ENCODE measurements at places on chromosomes 3 and 15.
A peak's percentile ranks its signal among the peaks of the same experiment; 100 is the strongest.

DNA sequence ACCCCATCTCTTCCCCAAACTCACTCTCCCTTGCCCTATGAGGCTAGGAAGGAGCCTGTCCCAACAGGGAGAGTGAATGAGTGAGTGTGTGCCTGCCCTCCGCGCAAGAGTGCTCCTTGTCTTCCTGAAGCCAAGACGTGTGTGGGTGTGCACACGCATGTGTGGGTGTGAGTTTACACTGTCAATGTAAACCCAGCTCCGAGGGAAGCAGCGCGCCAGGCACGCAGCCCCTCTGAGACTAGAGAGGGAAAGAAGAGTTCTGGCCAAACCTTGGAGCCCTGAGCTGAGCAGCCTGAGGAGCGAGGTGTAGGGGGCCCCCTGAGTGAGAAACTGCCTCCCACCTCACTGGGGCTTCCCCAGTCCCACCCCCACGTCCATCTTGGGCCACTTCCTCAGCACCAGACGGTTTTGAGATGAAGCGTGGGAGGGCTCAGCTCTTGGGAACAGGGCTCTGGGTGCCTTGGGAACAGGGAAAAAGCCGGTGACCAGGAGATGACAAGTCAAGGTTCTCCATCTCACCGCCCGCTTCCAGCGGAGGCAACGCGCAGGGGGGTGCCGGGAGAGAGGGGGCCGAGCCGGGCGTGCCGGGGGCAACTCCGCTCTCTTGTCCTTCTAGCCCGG is 5.1 kb downstream of the MECOM start:
- DNase-seq, result peak; percentile 64

DNA sequence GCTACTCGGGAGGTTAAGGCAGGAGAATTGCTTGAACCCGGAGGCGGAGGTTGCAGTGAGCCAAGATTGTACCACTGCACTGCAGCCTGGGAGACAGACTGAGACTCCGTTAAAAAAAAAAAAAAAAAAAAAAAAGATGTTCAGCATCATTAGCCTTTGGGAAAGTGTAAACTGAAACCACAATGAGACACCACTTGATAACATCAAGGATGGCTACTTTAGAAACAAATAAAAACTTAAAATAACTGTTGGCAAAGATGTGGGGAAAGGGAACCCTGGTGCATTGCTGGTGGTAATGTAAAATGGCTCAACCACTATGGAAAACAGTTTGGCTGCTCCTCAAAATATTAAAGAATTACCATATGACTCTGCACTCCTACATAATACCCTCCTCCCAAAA is 1.9 kb downstream of the LEO1 start:
- no peak for DNase-seq

DNA sequence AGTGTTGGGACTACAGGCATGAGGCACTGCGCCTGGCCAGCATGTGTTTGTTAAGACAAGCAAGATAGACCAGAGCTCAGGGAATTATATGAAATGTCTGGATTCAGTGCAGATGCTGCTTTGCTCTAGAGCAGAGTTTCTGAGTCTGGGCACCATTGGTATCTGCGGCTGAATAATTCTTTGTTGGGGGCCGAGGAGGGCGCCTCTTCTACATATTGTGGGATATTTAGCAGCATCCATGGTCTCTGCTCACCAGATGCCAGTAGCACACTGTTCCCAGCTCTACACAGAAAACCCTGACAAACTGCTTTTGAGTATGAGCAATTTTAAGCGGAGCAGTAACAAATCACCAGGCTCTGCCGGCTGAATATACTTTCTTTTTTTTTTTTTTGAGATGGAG is 3.6 kb upstream of the LDHAL6B start:
- DNase-seq, result no peak

DNA sequence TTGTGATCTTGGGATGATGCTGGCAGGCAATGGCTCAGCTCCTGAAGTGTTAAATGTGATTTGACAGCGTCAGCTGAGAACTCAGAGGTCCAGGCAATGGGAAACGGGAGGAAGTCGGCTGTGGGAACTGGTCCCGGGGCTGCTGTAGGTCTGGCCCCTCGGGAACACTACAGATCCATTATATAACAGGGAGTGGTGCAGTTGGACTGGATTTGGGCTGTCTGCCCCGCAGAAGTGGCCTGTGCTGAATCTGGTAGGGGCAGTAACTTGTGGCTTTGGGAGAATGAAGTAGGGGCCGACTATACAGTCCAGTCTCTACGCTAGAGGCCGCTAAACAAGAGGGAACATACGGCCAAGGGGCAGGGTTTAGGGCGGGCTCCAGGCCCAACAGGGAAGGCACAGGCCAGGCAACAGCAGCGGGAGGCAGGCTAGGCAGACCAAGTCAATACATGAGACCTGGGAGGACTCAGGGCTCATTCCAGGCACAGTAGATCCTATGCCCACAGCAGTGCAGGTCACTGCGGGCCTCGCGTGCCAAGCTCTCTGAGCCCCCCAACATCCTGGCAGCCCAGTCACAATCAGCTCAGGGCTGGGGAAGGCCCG is 20.3 kb upstream of the IL16 start:
- DNase-seq, result no peak

- DNase-seq, result no peak
Observed at GRCh38 chr3:105415951-105416350, 49.2 kb downstream of the ALCAM start.

GRCh38 chr3:184583578-184584451 is 22.2 kb downstream of the EPHB3 start:
- no peak for DNase-seq

DNA sequence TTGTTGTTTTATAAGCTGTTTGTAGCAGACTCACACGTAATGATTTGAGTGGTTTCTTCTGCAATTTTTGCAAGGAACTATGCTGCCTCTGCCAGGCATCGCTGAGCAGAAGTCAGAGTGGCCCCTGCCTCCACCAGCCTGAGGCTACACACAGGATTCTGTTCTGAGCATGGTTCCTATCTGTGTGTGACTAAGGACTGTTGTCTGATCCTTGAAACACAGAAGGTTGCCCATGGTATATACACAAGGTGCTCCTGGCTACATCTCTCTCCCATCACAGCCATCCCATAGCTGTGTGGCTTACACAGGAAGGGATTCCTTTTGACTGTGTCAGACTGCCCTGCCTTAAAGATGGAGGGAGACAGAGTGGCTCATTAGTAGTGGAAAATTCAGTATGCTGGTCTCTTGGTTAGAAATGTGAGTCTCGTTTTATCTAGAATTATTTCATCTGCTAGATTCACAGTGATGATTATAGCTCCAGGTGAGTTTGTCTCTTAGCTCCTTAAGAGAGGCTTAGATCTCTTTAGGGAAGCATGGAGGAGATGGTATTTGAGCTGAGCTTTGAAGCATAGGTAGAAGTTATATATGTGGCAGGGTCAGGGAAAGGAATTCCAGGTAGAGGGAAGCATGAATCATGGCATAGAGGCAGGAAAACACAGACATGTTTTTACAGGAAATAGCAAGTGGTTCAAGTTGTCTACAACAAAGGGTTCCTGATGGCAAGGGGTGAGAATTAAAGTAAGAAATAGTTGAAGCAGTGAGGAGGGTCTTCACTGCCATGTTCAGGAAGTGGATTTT is 37.5 kb downstream of the SNAPC5 start:
- peak; percentile 25 for DNase-seq

GRCh38 chr15:75599401-75599800 is 20.3 kb upstream of the PTPN9 start:
- DNase-seq, result no peak

DNA sequence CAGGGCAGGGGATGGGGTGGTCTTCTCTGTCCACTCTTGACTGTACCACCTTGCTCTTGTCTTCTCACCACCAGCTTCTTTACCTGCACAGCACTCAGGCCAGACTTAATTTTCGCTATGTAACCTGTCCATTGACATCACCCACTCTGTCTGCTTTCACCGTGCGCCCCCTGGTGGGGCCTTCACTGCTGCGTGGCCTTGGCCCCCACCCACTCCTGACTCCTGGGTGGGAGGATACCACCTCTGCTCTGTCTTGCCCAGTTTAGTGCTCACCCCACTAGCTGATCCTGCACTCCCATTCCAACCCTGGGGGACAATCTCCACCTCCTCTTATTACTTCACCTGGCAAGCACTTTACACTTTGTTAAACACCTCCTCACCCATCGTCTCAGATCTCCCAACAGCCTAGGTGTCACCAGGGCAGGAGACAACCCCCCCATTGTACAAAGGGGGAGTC is 17.7 kb downstream of the PTH1R start:
- peak; percentile 74 for DNase-seq

GRCh38 chr15:39887211-39887610 is 32.9 kb downstream of the GPR176 start:
- DNase-seq, result no peak

GRCh38 chr3:69120879-69121464 is 1.4 kb downstream of the LMOD3 start:
- DNase-seq, result peak; percentile 93

GRCh38 chr3:10194328-10195071 is 29.8 kb downstream of the IRAK2 start:
- no peak for DNase-seq

- DNase-seq, result no peak
Observed at GRCh38 chr3:42803414-42804105, 730 bp downstream of the HIGD1A start.

DNA sequence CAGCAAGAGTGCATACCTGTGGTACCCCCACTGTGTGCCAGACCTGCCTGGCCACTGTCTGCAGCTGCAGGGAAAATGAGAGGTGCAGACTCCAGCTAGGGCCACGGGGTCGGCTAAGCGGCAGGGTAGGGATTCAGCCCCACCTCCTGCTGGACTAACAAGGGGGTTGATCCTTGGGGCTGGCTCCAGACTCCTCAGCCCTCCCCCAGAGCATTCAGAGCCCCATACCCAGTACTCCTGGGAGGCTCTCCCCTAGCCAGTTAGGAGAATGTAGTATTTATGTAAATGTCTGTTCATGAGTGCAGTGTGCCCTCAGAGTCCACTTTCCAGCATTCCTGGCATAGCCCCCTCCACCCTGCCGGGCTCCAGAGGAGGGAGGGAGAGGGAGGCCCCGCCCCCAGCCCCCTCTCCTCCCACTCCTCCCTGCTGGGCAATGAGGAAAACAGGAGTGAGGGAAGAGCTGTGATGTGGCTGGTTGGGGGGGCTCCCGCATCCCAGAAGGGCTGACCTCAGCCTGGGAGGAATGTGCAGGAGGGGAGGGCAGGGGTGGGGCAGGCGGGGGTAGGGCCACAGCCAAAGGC is 4.5 kb upstream of the SEMA3B start:
- peak; percentile 40 for DNase-seq

DNA sequence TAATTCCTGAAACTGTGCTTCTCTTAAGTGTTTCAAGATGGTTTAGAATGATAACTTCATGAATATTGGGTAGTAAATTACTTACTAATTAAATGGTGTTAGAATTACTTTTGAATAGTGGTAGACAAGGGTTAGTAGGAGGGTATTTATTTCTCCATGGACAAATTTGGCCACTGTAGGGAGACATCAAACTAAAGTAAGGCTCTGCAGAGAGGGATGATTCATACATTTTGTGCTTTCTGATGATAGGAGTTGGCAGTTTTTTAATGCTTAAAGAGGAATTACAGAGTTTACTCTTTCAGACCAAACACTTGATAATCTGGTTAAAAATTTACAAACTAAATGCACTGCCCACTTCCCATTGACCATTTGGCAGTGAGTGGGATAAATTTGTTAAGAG is 127.6 kb downstream of the NAALADL2 start:
- DNase-seq, result no peak
